ENCODE measurements at places on chromosomes 3 and 15.
A peak's percentile ranks its signal among the peaks of the same experiment; 100 is the strongest.

- no peak for DNase-seq
These were observed 42.3 kb downstream of the BOC start for GRCh38 chr3:113253702-113254101.

GRCh38 chr3:128356822-128357221, 109.9 kb downstream of the DNAJB8 start:
- no peak for DNase-seq

GRCh38 chr15:58755956-58756355, 6.4 kb upstream of the ADAM10 start:
- no peak for DNase-seq

- DNase-seq: peak; percentile 62
These were observed 300.4 kb upstream of the RASGRP1 start for GRCh38 chr15:38864827-38865581.

DNA sequence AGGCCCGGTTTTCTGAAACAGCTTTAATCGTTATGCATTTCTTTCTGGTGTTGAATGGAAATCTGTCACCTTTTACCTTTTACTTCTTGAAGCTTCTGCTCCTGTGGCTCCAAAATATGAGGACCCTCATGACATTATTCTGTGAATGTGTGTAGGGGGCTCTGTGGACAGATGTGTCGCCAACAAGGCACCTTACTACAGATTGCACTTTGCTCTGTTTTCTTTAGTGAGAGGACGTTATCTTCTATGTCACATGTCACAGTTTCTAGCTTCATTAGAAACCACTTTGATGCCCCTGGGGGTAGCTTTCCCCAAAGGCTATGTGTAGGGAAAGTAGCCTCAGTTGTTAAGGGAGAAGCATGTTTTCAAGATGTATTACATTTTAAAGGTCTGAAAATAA, 195.6 kb downstream of the ZNF621 start:
- DNase-seq: no peak

- DNase-seq: no peak
These were observed 478.0 kb downstream of the GABRG3 start for GRCh38 chr15:27448986-27449385.
